CD4-positive, alpha-beta T cell treated with Interleukin-4 for 4 hours (primary cell): ENCODE measurements at places on chromosomes 12 and 14.
A peak's percentile ranks its signal among the peaks of the same experiment; 100 is the strongest.

DNA sequence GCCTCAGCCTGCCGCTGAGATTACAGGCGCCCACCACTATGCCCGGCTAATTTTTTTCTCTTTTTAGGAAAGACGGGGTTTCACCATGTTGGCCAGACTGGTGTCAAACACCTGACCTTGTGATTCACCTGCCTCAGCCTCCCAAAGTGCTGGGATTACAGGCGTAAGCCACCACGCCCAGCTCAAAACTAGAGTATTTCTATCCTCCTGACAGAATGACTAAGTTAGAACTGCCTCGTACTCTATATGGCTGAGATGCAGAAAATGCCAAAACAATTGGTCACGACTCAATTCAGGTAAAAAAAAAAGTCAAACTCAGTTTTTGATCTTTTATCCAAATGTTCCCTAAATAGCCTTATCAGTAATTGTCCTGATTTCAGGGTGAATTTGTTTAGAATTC, 11.1 kb downstream of the AKAP5 start:
- DNase-seq, result no peak

GRCh38 chr14:22314183-22314820, 274.7 kb downstream of the DAD1 start:
- DNase-seq, result peak; percentile 26

DNA sequence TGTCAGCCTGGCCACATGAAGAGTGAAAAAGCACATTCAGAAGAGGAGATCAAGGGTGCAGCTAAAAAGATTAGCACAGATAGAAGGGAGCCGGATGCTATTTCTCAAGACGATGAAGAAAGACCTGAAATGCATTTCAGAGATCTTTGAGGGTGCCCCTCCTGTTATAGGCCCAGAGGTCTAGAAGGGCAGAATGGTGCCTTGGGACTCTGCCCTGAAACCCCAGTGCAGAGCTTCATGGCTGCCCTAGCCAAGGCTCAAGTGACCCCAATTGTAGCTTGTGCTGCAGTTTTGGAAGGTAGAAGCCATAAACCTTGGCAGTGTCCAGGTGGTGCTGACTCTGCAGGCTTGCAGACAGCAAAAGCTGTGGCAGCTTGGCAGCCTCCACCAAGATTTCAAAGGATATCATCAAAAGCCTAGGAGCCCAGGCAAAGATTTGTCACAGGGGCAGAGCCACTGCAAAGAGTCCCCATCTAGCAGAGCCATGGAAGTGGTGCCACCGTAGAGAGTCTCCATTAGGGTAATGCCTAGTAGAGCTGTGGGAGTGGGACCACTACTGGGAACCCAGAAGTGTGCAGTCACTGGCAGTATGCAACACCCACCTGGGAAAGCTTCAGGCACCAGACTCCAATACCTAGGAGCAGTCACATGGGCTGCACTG, 6.4 kb downstream of the LACRT start:
- no peak for DNase-seq

- DNase-seq, result no peak
These were observed 34.9 kb downstream of the BBS10 start for GRCh38 chr12:76313299-76313698.

DNA sequence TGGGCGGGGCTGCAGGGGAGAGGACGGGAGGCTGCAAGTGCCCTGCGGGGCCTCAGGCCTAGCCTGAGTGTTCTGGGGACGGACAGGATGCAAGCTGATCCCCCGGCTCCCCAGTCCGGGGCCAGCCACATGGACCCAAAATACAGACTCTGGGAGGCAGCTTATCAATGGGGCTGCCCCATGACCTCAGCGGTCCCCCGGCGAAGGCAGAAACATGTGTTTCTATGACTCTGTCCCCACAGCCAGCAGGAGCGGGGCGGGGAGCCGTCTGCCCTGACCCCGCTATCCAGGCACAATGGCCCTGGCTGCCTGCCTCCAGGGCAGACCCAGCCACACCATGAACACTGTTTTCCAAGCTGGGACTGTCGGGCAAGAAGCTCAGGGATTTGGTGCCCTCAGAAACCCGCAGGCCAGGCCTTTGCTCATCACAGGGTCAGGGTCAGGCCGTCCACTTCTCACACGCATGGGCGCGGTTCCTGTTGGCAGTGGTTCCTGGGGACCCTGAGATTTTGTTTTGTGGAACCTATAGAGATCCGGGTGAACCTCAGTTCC, 75.0 kb downstream of the RFLNA start:
- DNase-seq, result no peak

GRCh38 chr14:44168566-44168965, 338.5 kb downstream of the FSCB start:
- DNase-seq, result no peak
